ENCODE measurements at places on chromosomes 7 and 10. TPM values are rescaled to one million over a fixed set of nuclear protein-coding genes. Genes with fewer than 3 reads are reported as not detected.

Gene AASS
- total RNA-seq, result 12.4 TPM

Gene ZNF467
- total RNA-seq, result 3.5 TPM

DNA sequence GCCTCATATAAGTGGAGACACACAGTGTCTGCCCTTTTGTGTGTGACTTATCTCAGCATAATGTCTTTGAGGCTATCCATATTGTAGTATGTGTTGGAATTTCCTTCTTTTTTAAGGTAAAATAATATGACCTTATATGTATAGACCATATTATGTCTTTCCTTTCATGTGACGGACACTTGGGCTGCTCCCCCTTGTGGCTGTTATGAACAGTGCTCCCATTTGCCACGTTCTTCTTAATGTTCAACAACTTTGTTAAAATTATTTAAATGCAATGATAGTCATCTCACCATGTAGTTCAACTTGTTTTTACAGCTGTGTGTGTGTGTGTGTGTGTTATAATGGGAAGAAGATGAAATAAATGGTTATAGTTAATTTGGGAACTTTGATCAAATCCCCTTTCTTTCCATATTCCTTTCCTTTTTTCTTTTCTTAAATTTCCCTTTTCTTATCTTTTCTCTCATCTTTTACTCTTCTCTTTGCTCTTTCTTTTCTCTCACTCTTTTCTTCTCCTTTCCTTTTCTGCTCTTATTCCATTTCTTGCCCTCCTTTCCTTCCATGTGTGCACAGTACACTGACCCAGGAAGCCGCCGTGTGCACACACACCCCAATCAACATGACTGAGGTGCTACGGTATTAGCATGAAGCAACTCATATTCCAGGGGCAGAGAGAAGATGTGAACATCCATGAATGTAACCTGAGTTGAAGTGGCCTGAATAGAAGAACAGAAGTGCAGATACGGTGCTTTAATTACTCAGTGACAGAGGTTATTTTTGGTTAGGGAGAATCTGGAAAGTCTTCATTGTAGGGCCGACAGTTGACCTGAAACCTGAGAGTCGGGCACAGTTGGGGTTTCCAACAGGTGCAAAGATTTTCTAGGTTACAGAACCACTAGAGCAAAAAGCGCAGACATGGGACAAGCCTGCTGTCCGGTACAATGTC, 596.6 kb downstream of the SDK1 start:
- DNase-seq, result peak; percentile 43

DNA sequence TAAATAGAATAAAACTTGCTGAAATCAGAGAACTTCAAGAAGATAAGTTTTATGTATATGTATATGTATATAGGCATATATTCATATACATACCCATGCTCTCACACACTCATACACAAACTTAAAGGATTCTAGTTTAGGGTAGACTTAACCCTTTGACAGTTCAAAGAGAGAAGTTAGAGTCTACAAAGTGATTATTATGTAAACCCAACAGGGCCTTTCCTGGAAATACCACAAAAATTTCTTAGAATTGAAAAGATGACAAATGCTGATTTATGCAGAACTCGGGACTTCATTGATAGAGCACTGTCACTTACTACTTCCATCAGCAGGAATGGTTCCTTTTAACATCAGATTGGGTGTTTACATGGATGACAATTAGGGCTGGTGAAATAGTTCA, 763.5 kb downstream of the AUTS2 start:
- no peak for DNase-seq

GRCh38 chr7:28301148-28301641, 111.1 kb upstream of the CREB5 start:
- peak; percentile 80 for DNase-seq

DNA sequence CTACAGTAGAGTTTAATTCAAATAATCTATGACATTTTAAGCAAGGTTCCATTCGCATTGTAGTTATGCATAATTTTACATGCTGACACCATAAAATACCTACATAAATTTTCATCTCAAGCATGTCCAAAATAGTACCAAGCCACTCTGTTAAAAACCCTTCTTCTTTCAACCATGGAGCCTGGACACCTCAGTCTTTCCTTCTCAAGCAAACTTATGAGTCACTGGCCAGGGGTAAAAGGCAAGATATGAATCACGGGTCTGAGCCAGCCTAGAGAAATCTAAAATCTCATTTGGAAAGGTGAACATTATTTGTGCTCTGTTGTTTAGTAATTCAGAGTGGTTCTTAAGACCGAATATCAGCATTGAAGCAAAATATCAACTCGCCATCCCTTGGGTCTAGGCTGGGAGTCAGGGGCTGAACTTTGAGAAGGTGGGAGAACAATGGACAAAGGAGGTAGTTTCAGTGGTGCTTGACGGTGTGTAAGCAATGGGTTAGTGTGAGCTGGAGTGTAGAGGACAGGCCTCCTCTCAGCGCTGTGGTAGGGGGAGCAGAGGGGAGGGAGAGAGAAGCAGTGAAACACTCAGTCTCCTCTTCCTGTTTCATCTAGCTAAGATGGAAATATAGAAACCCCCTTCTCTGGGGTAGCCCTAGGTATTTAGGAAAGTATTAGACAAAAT, 19.1 kb upstream of the GPAM start:
- DNase-seq, result peak; percentile 78

Gene FAM25G
- 1.4 TPM for total RNA-seq

DNA sequence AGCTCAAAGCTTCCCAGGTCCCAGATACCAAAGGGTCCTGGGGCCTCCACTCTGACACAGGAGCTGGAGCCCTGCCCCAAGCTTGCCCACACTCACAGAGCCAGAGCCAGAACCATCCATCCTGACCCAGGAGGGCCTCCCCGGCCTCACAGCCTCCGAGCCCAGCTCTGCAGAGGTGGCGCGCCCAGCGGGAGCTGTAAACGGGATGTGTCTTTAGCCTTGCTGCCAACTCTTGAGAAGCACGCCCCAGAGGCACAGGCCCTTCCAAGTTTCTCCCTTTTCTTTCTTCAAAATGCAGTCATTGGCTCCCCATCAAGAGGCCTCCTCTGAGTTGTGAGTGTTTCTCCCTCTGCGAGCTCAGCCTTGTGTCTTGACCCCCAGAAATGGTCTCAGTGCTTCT, 75.0 kb downstream of the PDGFA start:
- DNase-seq, result no peak

DNA sequence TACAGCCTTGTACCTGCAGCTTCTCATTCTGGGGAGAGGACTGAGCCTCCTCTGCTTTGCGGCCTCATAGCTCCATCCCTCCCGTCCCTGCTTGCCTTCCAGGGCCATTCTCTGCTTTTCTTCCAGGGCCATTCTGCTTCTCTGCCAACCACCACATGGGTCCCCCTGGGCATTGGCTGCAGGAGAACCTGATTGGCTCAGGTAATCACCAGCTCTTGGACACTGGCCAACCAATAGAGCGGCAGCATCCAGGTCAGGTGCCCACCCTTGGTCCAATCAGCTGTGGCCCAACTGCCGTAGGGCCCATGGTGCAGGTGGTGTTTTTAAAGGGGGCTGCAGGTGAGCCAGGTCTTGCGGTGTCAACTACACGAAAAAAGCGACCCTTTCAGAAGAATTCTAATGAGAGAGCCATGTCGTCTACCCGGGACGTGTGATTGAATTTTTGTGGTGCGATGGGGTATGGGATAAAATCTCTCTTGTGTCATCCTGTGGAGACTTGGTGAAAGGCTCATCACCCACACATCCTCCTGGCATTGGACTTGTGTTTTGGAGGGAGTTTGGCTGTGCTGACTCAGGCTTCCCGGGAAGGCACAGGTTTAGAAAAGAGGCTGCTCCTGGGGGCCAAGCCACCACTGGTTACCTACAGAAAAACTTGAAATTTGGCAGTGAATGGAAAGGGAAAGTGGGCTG, 46.0 kb upstream of the PODXL start:
- no peak for DNase-seq

DNA sequence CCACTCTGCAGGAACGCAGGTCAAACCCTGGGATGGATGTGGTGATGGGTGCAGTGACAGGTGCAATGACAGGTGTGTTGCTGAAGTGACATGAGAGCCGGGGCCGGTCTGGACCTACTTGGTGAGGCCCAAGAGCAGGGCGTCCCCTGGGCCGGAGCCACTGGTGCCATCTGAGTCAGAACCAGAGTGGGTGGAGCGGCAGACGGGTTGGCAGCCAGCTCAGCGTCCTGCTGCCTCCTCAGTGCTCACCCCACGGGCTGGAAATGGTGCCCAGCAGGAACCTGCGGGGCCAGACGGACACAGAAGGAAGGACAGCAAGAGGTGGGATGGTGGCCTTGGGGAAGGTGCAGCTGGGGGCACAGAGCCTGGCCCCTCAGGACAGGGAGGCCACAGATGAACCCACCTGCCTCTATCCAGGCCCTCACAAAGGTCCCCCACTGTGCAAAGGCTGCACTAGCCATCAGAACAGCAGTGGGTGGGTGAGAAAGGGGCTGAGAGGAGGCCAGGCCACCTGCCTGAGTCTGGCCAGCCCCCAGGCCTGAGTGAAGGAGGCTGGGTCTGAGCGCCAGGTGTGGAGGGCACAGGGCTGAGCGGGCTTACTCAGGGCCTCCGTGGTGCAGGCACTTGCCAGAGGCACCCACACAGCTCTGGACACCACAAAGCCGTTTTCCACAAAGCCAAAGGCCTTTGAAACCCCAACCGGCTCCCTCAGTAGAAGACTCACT, 129.0 kb upstream of the PPP2R2D start:
- DNase-seq, result no peak

DNA sequence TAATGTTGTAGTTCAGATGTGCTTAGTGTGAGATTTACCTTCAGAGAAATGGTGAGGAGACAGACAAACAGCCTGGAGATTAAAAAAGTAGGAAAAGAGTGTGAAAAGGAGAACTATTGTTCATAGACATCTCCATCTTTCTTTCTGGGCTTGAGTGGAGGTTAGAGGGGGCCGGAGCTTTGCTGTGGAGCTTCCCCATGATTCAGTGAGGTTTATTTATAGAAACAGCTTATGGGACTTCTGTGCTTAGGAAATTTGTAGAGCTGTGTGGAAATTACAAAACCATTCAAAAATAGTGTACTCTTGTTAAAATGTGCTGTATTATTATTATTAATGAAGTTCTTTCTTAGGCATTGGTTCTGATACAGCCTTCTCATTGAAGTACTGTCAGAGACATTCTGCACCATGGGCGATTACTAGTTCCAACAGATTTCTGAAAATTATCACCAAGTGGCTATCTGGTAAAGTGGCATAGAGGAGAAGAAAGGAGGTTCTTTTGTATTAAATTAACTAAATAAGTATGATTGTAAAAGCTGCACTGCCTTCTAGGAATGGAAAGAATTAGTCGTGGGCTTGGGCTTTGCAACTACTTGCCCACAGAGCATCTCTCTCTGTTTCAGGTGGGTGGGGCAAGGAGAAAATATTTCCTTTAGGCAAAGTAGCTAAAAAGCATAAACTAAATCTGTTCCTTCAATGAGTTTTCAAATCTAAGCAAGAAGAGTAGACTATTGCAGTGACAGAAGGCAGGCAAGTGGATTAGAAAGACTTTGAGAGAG, 8.7 kb upstream of the TCAF1 start:
- peak; percentile 8 for DNase-seq

DNA sequence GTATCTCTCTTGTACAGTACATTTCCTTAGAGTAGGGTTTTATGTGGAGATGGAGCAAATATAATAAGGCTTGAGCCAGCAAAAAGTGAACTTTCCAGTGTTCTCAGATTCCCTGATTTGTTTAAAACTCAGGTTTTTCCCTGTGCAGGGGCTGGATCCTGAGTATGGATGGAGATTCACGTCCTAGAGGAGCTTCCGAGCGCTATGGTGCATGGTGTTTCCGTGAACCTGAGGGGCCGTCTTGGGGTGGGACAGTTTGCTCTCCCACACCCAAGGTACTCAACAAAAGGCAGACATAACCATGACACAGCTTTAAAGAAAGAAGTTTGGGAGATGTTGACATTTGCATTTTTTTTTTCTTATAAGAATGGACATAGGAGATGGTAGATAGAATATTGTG, 122.5 kb downstream of the SEC23IP start:
- no peak for DNase-seq
